ENCODE measurements at places on chromosomes 6 and 20.

DNA sequence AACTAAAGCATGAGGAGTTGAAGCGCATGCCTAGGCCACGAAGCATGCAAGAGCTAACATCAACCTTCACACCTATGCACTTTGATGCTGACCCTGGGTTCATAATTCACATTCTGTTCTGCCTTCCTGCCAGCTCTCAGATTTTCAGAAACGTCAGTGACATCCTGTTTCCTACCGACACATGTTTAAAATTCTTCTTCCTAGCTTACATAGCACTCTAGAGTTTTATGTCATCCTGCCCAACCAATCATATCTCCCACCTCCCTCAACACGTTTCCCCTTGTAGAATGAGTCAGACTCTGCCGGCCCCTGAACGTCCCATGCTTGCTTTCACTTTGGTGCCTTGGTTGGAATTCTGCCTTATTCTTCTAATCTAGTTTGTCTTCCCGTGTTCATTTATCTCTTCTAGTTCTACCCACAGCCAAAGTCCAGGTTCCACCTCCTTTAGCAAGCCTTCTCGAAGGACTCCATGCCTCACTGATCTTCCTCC, 97.2 kb upstream of the MAP7 start:
- no peak for DNase-seq

DNA sequence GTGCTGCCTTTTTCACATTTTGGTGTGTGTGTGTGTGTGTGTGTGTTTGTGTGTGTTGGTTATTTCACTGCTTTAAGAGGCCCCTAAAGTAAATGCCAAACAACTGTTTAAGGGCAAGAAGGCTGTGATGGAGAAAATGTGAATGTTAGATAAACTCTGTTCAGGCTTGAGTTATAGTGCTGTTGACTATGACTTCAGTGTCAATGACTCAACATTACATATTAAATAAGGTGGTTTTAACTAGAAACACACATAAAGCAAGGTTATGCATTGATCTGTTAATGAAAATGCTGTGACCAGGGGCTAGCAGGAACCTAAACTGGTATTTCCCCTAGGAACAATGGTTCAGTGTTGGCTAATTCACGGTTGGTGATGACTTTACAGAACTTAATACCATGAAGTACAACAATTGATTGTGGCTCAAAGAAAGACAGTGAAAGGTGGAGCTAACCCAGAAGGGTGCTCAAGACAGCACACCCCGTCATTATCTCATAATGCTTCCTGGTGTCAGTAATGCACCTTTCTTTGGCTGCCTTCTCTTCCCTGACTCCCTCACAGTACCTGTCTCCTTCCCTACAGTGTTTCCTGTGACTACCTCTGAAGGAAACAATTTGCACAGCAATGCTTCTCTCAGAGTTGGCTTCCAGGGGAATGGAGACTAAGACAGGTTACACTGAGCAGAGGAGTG, 116.1 kb downstream of the RIN2 start:
- no peak for DNase-seq

DNA sequence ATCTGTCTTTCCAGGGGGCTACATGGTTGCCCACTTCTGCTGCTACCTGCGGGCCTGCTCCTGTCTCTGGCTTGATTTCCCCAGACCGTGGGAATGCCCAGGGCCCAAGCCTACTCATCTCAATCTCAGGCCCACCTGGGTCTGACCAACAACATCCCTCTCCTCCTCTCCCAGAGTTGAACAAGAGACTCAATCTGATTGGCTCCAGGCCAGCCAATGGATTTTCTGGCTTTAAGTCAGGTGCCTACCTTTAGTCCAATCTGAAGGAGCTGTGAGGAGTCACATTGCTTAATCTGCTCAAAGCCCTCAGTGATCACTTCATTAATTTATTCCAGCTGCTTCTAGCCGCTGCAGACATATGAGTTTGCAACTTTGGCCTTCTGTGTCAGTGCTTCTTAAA, 162.4 kb upstream of the KCNG1 start:
- DNase-seq: no peak

DNA sequence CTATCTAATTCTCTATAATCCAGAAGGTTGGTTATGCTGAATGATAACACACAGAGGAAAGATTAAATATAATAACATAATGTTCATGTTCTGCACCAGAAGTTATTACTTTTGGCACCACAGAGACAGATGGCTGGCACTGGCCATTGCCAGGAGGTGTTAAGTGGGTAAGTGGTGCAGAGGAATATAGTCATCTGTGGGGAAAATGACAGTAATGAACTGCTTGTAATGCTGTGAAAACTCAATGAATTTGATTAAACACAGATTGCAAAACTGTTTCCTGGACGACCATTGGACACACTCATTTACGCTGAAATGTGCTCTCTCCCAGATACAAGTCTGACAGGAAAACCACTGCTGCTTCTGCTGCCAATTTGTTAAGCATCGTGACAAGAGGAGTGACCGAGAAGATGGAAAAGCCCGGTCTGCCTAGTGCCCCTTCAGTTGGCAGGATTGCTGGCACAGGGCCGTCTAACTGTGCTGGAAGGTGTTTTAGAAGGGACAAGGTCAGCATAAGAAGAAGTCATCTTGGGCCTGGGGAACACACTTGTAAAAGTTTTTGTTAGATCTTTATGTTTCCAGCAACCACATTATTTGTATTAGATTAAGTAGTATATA, 567.4 kb downstream of the CBLN4 start:
- DNase-seq: no peak

DNA sequence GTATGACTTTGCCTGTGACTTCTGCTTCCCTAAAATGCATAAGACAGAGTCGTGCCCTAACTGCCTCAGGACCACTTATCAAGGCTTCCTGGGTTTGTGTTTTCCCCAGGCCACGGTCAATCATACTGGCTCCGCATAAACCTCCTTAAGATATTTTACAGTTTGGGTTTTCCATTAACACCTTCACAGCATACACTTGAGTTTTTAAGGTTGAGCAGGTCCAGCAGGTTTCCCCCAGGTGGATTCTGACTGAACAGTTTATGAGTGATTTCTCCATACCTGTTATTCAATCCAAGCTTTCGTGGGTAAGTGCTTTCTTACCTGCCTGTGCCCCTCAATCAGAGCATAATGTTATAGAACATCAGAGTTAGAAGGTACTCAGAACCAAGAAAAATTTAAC, 39.3 kb downstream of the NINL start:
- DNase-seq: no peak
